ENCODE measurements at places on chromosomes 13 and 19.
A peak's percentile ranks its signal among the peaks of the same experiment; 100 is the strongest.

DNA sequence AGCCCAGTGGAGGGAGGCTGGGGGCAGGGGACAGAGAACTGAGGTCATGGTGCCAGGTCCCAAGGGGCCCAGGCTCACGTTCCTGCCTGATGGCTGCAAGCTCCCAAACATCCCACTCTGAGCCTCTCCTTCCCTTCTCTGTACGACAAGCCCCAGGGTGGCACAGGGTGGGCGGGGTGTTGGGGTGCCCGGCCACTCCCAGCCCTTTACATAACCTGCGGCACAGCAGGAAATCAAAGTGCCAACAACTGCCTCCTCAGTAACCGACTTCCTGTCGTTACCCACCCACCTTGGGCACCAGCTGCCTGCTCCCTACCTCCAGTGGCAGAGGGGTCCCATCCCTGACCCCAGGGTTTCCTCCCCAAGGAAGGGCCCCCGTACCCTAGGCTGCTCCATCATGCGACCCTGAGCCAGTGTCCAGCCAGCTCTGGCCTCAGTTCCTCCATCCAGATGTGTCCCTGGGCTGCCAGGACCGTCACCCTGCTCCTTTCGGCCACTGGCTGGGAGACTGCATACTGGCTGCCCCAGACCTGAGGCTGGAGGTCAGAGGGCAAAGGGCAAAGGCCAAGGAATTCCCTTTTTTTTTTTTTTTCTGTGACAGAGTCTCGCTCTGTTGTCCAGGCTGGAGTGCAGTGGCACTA, 27.7 kb upstream of the NFIC start:
- peak; percentile 29 for ATAC-seq

- peak; percentile 27 for ATAC-seq
Measured at GRCh38 chr19:39401549-39402345, 4.9 kb upstream of the ZFP36 start.

GRCh38 chr13:64540468-64540867, 2689.7 kb downstream of the PCDH9 start:
- no peak for ATAC-seq

- no peak for ATAC-seq
Measured at GRCh38 chr19:44303976-44304568, 753 bp downstream of the ZNF235 start.

GRCh38 chr19:49839713-49840112, 11.2 kb upstream of the PTOV1 start:
- ATAC-seq = no peak

GRCh38 chr19:48492925-48493717, 18.5 kb downstream of the LMTK3 start:
- ATAC-seq = peak; percentile 89

- peak; percentile 19 for ATAC-seq
Measured at GRCh38 chr19:584240-585001, 5.3 kb upstream of the HCN2 start.

DNA sequence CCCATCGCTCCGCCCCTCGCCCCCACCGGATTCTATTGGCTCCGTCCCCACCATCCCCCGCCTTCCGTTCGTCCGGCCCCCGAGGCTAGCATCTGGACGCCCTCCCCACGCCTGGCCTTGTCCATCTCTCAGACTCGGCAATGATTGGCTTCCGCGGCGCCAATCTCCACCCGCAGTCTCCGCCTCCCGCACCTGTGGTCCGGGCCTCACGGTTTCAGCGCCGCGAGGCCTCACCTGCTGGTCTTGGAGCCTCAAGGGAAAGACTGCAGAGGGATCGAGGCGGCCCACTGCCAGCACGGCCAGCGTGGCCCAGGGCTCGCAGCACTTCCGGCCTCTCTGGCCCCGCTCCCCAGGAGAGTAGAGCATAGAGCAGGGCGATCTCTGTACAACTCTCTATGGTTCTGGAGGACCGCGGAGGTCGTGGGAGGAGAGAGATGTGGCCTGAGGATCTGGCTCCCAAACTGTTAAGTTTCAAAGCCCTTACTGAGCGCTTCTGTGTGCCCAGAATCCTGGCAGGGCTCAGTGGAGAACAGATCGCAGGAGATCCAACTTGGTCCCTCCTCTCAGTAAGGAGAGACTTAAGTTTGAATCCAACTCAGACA, at the start of gene ERCC1:
TSS of gene ERCC1 (minus strand) at position 329 of the 602 bp plus-strand sequence. CDS start 543 bp downstream, outside the sequence.
- peak; percentile 86 for ATAC-seq

DNA sequence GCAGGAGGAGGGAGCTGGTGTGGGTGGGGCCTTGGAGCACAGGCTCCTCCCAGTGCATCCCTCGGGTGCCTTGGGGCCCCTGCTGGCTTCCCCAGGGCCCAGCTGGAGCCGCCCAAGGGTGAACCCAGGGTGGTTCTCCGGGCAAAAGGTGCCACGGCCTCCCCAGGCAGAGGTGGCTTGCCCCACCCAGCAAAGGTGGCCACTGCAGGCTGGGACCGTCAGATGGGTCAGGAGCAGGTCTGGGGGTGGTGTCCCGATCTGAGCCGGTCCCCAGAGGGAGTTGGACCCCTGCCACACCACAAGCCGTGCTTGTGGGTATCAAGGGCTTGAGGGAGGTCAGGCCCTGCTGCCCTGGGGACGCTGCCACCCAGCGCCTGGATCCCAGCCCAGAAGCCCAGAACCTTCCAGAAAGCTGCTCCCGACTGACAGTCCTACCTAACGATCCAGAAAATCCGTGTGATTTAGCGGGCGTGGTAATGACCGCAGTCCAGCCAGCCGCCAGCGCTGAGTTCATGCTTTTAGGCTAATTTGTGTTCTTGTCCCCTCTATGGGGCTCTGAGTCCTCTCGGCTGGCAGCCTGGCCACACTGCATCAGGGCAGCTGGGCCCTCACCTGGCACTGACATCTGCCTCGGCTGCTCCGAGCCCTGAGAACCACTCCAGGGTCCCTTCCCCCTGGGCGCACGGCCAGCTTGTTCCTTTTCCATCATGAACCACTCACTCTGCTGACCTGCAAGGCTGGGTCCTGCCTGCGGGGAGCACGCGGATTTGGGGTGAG, 5.0 kb upstream of the GRIN3B start:
- ATAC-seq = no peak

- peak; percentile 39 for ATAC-seq
Measured at GRCh38 chr19:16470911-16471811, 609 bp downstream of the EPS15L1 start.

- peak; percentile 22 for ATAC-seq
Measured at GRCh38 chr19:13207846-13208671, 57.8 kb downstream of the IER2 start.

DNA sequence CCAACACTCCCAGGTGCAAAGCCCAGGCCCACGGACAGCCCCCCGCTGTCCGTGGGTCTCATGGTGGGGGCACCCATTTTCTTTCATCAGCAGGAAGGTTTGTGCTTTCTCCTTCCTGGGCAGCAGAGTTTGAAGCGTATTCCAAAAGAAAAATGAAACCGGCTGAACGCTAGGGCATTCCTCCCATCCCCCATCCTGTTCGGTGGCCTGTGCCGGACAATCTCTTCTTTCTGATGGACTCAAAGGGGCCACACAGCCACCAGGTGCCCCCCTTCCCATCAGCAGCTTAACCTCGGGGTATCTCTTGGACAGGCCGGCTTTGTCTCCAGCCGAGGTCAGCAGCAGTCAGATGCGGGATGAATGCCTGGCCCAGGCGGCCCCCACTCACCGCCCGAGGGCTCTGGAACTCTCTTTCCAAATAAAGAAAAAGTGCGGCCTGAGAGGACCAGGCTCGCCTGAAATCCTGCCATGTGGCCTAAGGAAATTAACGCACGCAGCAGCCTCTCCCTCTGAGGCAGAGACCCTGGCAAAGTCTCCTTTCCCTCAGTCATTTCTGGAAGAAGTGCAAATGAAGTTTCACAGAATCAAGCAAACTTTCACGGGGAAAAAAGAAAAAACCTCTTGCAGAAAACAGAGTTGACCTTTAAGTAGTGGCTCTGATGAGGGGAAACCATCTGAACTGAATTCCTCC, 67.8 kb downstream of the RASA3 start:
- no peak for ATAC-seq

GRCh38 chr19:11560404-11561051, 1.5 kb upstream of the ELOF1 start:
- peak; percentile 51 for ATAC-seq

DNA sequence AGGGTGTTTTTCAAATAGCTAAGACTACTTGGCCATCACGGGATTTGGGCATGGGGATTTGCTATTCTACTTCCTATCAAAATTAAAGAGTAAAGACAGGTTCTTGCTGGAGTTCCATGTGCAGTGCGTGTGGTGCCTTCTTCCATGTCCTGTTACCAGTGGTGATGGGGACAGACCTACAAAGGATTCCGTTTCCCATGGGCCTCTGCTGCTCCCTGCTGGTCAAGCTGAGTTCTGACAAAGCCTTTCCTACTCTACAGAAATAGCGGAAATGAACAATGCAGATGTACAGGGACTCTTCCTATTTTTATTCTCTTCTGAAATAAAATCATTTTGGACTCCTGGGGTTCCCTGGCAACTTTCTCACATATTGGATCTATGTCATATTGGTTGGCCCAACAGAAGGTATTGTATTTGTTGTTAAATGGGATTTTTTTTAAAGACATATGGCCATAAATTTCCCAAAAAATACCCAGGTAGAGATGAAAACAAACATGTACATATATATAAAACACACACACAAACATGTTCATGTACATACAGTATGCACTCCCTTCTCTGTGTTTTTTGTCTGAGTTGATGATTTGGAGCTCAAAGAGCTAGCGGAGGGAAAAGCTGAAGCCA, 90.5 kb upstream of the SLC15A1 start:
- ATAC-seq = peak; percentile 84

DNA sequence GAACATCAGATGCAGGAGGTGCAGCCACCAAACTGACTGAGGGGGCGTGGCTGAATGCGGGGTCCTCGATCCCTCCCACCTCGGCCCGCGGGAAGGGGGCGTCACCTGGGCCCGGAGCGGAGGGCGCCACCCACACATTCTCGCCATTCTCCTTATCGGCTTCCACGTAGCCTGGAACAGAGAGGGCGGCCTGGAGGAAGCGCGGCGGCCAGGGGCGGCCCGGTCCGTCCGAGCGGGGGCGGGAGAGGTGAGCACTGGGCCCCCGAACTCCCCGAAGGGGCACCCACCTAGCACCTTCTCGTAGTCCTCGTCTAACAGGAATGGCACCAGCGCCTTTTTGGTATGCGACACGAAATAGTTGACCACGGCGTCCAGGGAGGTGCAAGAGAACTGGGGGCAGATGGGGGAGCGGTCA, 11.8 kb downstream of the STAP2 start:
- ATAC-seq = no peak

- no peak for ATAC-seq
Measured at GRCh38 chr19:17755977-17756670, 4.8 kb downstream of the FCHO1 start.

DNA sequence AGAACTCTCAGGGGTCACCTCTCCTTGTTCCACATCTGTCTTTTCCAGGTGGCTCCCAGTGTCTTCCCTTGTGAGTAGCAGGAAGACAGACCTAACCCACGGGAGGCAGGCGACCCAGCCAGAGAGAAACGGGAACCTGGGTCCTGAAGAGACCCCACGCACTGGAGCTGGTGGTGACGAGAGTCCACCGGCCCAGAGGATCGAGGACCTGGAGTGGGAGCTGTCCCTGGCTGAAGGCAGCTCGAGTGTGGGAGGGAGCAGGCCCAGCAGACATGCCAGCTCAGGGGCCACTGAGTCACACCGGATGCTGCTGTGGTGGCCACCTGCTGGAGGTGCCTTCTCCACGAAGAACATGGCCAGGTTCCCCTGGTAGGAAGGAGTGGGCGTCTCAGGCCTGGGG, 66.5 kb upstream of the ATP12A start:
- no peak for ATAC-seq

- peak; percentile 94 for ATAC-seq
Measured at GRCh38 chr19:5172859-5173630, 167.6 kb downstream of the PTPRS start.

DNA sequence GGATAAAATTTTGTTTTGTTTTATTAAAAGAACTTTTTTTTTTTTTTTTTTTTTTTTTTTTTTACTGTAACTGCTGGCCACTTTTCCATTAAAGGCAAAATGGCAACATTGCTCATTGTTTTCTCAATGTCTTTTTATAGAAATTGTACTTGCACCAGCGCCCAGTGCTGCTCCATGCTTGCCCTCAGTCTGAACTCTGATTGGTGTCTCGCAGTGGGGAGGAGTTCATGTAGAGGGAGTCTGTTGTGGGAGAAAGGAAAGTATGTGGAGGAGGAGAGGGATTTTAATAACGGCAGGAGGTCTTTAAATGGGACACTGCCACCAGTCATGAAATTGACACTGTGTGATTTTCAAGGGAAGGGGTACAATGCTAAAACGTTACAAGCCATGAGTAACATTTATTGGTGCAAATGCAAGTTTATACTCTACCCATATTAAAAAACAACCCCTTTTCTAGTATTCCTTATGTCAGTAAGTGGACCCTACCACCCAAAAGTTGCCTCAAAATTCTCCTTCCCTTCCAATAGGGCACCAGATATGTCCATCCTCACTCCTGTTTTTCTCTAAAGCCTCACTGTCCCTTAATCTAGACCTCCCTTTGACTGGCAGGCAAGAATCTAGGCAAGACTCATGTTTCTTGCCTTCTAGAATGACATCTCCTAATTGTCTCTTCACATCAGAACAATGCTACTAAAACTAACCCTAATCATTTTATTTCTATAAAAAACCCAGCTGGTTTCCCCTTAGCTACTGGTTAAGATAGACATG, 3.2 kb downstream of the RASL11A start:
- ATAC-seq = no peak

DNA sequence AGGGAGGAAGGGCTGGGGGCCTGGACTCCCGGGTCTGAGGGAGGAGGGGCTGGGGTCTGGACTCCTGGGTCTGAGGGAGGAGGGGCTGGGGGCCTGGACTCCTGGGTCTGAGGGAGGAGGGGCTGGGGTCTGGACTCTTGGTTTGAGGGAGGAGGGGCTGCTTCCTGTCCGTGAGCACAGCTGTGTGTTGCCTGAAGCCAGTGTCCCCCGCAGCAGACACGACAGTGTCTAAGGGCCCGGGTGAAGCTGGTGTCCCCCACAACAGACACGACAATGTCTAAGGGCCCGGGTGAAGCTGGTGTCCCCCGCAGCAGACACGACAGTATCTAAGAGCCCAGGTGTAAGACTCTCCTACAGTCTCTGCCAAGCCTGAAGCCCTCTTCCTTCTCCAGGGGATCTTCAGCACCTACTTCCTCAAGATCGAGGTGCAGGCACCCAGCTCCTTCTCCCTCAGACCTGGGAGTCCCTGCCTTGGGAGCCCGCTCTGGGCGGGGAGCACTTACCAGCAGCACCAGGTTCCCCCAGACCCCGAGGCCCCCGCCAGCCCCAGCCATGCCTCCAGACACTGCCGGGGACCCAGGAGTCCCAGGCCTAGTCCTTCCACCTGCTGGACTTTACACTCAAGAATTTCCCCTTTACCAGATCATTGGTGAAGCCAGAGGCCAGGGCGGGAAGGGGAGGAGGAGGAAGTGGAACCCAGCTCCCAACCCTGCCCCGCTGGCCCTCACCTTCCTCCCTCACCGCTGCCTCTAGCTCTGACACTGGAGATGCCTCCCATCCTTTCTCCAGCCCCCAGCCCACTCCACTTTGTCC, at the start of gene PTPRH:
TSS of gene PTPRH (minus strand) at position 622 of the 813 bp plus-strand sequence. CDS start at position 554, 68 bp downstream.
- peak; percentile 56 for ATAC-seq

- peak; percentile 86 for ATAC-seq
Measured at GRCh38 chr19:17915940-17916593, 16.7 kb upstream of the CCDC124 start.
